Peyer's patch (tissue), 4 donors: ENCODE measurements at places on chromosomes 5 and 9. TPM values are rescaled to one million over a fixed set of nuclear protein-coding genes. Genes with fewer than 3 reads are reported as not detected.

DNA sequence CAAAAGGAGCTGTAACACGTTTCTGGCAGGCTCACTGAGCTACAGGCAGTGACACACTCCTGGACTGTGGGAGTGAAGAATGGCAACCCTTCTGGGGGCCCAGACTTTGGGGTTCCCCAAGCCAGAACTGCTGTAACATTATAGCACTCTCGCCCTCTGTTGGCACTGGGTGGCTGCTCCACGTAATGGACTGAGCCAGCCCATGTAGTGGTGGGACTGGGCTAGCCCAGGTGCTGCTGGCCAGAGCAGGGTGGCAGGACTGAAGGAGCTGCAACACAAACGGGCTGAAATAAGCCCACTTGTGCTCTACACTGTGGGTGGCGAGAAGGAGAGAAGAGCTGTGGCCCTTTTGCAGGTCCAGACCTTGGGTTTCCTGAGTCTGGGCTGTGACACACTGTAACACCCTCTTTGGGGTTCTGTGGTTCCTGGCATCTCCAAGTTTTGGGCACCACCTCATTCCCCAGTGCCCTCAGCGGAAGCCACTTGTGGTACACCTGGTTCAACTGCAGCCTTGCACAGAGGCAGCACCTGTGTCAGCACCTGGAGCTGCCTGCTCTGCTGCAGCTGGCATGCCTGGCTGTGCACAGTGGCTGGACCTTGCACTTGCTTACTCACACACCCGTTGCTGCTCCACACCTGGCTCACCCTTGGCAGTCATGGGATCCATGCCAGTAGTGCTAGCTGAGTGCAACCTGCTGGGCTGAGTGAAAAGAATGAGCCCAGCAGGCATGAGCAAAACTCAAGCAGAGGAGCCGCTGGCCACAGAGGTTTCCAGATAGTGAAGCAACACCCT lies 95.0 kb upstream of the PRR16 start:
- peak; percentile 89 for DNase-seq

DNA sequence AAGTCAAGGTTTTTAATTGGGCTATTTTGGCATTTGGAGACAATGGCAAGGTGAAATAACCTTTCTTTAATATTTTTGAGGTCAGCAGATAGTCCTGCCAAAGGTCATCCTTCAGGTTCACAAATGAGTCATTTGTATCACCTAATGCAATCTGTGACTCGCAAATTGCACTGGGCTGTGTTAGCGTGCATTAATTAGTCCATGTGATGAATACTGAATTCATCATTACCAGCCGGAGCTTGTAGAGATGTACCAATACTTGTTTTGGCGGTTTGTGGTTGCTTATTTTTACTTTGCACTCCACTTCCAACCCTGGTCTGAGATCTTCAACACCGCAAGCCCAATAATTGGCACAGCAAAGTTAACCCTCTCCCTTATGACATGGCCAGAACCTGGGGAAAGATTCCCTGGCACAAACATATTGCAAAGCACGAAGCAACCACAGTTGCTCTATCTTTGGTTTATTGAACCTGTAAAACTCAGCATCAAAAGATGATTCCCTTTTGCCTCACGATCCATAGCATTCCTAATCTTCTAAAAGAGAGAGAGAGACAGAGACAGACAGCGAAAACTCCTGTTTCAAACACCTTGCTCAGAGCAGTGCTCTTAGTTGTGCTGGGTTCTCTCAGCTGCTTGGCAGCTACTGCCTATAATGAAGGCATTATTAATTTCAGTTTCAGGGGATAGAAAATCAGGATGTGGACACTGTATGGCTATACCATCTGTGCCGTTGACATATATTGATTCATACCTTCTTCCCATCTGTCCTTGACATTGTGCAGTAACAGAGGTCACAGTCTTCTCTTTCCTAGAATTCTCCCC lies 178.1 kb downstream of the EBF1 start:
- DNase-seq = no peak

- no peak for DNase-seq
Measured at GRCh38 chr5:113682497-113683136, 169.1 kb downstream of the YTHDC2 start.

DNA sequence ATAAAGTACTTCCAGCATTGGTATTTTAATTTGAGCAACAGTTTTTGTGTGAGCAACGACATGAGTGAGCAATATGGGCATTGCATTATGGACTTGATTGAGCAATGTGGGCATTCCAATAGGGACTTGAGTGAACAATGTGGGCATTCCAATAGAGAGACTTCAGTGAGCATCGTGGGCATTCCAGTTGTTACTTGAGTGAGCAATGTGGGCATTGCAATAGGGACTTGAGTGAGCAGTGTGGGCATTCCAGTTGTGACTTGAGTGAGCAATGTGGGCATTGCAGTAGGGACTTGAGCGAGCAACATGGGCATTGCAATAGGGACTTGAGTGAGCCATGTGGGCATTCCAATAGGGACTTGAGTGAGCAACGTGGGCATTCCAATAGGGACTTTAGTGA lies 52.2 kb downstream of the ZCCHC7 start:
- no peak for DNase-seq

DNA sequence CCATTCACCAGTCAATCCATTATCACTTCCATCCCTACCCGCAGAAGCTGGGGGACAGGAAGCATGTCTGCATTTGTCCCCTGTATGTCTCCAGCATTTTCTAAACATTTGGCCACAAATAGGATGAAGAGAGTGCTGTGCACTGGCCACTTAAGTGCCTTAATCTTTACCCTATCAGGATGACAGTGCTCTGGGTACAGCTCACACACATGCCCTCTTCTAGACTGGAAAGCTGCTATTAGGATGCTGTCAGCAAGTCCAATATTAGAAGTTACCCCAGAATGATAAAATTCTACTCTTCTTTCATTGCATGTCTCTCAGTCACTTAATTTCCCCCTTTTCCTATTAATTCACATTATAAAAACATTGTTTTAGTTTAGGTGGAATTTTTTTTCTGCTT lies 168.4 kb downstream of the RASEF start:
- no peak for DNase-seq

DNA sequence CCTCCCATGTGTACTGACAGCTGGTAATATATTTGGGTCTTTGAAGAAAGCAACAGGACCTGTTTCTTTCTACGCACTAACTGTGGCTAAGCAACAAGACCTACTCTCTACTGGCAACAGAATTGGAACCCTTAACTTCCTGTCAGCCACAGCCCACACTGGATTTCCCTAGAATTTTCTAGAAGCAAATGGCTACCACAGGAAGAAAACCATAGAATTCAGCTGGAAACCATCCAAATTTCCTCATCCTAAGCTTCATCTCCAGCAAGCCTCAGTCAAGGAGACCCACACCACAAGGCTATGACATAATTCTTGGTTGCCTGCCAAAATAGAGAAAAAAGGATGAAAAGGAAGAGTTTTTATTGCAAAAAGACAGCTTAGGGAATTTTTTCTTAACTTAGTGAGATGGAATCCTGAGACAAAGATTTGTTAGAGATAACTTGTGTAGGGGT lies 171.8 kb upstream of the TNC start:
- no peak for DNase-seq

GRCh38 chr9:8653855-8654254 lies 854.3 kb upstream of the DMAC1 start:
- DNase-seq = no peak

DNA sequence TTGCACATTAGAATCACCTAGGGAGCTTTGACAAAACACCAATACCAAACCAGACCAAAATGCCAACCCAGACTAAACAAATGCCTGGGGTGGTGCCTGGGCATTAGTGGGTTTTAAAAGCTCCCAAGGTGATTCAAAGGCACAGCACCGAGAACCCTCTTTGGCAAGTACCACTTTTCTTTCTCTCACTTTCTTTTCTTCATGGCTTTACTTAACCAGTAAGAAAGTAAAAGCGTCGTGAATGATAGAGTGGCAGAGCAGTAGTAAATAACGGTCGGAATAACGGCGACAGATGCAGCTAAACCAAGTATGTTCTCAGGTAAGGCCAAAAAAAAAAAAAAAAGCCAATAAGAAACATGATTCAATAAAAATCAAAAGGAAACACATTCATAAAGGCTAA lies 49.5 kb downstream of the ZNF608 start:
- no peak for DNase-seq

GRCh38 chr5:54876-55569 lies 36.9 kb upstream of the PLEKHG4B start:
- DNase-seq = no peak

- DNase-seq = no peak
Measured at GRCh38 chr5:148623741-148624140, 30.6 kb downstream of the HTR4 start.

DNA sequence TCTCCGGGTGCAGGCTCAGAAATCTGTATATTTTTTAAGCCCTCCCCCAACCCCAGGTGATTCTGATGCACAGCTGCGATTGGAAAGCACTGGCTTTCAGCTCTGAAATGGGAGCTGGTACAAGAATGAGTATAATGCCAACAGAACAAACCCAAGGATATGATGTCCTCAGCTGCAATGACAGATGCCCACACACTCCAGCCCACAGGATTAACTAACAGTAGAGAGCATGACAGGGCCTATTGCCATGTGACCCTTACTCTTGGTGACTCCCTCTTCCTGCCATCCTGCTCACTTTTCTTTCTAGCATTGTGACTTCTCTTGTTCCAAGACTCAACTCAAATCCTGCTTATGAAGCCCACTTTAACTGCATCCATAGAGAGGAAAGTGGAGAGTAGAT lies 174.5 kb downstream of the FGF18 start:
- DNase-seq = no peak

DNA sequence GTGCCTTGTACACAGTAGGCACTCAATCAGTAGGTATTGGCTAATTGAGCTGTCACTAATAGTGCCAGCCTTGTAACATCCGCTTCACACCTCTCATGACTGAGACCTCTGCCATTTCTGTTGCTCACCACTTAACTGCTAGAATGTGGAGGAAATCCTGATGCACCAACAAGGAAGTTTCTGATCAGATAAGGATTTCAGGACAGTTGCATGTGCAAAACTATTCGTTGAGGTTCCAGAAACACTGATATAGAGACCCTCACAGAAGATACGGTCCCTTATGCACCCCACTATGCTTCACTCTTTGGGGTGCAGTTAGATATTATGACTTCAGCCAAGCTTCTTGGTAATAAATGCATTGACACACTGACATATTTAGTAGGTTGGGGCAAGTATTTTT lies 10.7 kb downstream of the SAP30L start:
- DNase-seq = no peak

- DNase-seq = no peak
Measured at GRCh38 chr9:79592726-79593493, 21.1 kb downstream of the TLE4 start.

- DNase-seq = no peak
Measured at GRCh38 chr5:17289681-17290539, 72.5 kb downstream of the BASP1 start.

- DNase-seq = no peak
Measured at GRCh38 chr5:57524348-57525060, 41.9 kb upstream of the ACTBL2 start.

DNA sequence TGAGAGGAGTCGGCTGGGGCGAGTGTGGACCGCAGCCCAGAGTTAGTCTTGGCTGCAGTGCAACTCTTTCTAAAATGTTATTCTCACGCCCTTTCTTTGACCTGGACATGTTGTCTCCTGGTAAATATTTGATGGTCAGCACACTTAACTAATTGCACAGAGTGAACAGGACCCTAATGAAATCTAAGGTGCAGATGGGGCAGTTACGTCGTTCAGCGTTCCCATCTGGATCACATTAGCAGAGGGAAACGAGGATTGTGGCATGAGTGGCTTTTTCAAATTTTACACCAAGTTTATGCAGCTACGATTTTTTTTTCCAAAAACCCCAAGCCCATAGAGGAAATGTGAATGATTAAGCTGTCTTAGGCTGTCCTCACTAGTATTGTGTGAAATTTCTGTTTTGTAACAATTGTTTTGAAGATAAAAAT lies 483 bp downstream of the C9orf85 start:
- DNase-seq = no peak

- DNase-seq = peak; percentile 9
Measured at GRCh38 chr9:87890837-87891236, 8.2 kb downstream of the SPATA31E1 start.

DNA sequence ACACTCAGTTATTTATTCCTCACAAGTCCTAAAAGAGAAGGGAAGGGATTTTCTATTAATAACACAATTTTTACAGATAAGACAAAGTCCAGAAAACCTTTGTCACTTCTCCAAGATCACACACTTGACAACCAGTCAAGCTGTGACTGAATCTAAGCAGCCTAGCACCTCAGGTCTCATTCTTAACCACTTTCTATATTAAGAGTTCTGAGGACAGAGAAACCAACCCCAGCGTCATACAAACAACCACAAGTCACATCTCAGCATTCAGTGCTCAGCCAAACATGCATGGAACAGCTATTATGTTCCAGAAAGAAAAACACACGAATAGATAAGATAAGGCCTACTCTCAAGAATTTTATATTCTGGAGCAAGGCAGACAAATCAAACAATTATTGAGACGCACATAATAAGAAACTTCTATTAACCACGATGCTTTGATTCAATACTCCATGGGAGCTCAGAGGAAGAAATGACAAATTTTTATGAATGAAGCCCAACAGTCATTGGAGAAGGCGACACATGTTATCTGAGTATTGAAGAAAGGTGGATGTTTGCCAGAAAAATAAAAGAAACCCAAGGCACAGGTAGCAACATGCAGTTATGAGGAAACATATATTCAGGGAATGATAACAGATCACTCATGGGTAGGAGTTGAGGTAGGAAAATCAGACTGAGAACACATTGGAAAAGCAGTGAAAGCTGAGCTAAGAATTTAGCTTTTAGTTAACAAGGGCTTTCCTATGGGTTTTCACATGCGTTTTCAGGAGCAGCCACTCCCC lies 113.1 kb downstream of the HTR4 start:
- no peak for DNase-seq

GRCh38 chr5:137867664-137868063 lies at the start of gene MYOT:
MYOT (plus strand) TSS chr5:137867860; CDS start chr5:137870652, 2,792 bp downstream.
- no peak for DNase-seq

GRCh38 chr5:149294872-149295829 lies 23.5 kb downstream of the AFAP1L1 start:
- no peak for DNase-seq

- no peak for DNase-seq
Measured at GRCh38 chr5:11496137-11496719, 408.0 kb downstream of the CTNND2 start.

DNA sequence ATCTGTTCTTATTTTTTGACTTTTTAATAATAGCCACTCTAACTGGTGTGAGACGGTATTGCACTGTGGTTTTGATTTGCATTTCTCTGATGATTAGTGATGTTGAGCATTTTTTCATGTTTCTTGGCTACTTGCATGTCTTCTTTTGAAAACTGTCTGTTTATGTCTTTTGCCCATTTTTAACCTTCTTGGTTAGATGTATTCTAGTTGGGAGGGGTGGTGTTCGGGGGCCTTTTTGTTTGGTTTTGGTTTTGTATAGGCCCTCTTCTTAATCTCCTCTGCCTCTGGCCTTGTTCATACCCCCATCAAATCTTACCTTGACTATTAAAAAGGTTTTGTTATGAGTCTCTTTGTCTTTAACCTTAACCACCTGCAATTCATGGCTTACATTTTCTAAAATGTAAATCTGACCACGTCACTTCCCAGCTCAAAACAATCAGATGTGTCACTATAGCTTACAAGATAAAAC lies 107.8 kb upstream of the NR4A3 start:
- no peak for DNase-seq

- DNase-seq = no peak
Measured at GRCh38 chr5:151107084-151107483, 26.2 kb upstream of the TNIP1 start.

GRCh38 chr5:141192110-141192725 lies at the start of gene PCDHB10:
PCDHB10 (plus strand) TSS chr5:141192353; CDS start chr5:141192553, 200 bp downstream.
- DNase-seq = no peak

Gene FUBP3
- total RNA-seq = 32.3 TPM

Gene BAAT
- total RNA-seq = not detected

Gene ANKRD18B
- not detected for total RNA-seq

Gene CD72
- 2.3 TPM for total RNA-seq

Gene TTLL11
- 6.8 TPM for total RNA-seq

Gene FANCG
- total RNA-seq = 17.0 TPM

Gene PCDHGB1
- 0.53 TPM for total RNA-seq
